ENCODE measurements at places on chromosomes 1 and 21.

DNA sequence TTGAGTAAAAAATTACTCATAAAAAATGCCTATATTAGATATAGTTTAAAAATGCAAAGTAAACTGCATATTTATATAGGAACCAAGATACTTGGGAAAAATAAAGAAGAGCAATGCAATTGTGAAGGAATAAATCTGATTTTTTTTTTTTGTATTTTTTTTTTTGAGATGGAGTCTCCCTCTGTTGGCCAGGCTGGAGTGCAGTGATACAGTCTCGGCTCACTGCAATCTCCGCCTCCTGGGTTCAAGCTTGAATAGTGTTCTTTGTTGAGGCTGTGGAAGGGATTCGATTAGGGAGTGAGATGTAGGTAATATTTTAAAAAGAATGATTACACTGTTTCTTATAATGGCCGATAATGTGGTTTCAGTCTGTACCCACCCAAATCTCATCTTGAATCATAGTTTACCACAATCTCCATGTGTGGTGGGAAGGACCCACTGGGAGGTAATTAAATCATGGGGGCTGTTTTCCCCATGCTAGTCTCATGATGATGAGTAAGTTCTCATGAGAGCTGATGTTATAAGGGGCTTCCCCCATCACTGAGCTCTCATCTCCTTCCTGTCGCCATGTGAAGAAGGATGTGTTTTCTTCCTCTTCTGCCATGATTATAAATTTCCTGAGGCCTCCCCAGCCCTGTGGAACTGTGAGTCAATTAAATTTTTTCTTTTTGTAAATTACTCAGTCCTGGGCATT, 1765.9 kb downstream of the PLA2G4A start:
- no peak for DNase-seq

DNA sequence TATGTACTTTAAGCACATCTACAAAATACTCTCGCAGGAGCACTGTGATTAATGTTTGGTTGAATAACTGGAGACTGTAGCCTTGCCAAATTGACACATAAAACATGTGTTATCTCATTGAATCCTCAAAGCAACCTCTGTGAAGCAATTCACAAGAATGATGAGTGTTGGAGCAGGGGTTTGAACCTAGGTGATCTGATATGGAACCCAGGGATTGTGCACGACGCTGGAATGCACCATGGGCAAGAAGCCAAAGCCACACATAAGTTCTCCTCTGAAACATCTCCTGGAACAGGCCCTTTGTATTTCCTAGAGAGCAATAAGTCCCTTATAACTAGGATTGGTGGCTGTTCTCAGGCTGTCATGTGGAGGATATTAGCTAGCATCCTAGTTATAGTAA, 124.6 kb upstream of the IVNS1ABP start:
- peak; percentile 10 for DNase-seq

GRCh38 chr1:205914730-205915129, 28.5 kb downstream of the SLC26A9 start:
- DNase-seq, result no peak

DNA sequence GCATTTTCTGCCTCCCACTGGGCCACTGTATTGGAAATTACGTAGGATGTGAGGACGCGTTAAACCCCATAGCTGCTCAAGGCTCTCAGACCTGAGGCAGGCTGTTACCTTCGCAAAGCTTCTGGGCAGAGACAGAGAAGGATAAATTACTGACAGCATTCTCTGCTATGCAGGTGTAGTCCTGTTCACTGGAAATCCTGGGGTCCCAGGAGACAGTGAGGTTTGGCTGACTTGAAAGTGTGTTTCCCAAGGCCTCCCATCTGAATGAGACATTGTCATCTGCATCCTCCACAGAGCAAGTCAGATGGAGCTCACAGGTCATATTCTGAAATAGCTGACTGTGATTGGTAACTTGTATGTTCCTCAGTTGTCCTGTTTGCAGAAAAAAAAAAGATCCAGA, 32.0 kb downstream of the SLAMF6 start:
- no peak for DNase-seq

DNA sequence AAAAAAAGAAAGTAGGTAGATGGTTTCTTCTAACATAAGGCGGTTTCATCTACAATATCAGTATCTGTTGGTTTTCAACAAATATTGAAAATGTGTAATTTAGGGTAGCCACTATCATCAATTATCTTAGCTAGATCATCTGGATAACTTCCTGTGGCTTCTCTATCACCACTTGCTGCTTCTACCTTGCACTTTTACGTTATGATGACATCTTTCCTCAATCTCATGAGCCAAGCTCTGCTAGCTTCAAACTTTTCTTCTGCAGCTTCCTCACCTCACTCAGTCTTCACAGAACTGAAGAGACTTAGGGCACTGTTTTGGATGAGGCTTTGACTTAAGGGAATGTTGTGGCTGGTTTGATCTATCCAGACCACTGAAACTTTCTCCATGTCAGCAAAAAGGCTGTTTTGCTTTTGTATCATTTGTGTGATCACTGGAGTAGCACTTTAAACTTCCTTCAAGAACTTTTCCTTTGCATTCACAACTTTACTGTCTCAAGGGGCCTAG, 144.9 kb upstream of the HP1BP3 start:
- no peak for DNase-seq

- DNase-seq, result no peak
These were observed 20.1 kb downstream of the KIAA0040 start for GRCh38 chr1:175172503-175172902.

DNA sequence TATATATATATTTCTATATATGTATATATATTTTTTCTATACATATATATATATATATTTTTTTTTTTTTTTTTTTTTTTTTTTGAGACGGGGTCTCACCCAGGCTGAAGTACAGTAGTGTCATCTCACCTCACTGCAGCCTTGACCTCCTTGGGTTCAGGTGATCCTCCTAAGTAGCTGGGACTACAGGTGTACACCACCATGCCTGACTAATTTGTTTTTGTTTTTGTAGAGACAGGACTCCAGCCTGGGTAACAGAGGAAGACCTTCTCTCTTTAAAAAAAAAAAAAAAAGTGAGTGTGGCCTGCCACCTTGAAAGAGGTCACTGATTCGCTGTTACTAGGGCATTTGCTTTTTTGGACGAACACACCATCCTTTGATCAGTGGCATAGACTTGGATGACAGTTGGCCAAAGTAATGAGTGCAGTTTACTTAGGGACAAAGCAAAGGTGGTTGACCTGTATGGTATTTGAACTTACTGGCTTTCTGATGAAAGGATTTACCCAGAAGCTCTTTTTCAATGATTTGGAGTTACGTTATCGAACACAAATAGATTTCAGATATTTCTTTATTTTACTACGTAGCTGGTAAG, 10.8 kb downstream of the SLC25A33 start:
- DNase-seq, result no peak

- no peak for DNase-seq
These were observed 117.5 kb downstream of the NAV1 start for GRCh38 chr1:201656311-201657032.

- no peak for DNase-seq
These were observed 12.6 kb upstream of the SAMD11 start for GRCh38 chr1:910881-911721.

- no peak for DNase-seq
These were observed 30.6 kb upstream of the TADA1 start for GRCh38 chr1:166906647-166907046.

DNA sequence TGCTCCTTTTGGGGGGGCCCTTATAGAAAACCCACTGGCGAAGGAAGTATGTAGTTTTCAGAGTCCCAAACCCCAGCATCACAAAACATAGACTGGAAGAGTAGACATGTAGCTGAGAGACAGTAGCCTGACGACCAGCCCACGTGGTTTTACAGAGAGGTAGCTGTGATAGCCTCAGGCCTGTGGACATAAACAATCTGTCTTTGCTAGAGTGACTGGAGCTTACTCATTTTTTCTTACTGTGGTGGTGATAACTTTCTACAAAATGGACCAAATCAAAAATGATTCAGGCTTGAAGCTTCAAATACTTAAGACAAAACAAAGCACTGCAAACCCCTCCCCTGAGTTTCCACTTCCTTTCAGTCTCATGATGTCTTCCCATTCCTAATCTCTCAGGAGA, 497.0 kb downstream of the RWDD3 start:
- no peak for DNase-seq

DNA sequence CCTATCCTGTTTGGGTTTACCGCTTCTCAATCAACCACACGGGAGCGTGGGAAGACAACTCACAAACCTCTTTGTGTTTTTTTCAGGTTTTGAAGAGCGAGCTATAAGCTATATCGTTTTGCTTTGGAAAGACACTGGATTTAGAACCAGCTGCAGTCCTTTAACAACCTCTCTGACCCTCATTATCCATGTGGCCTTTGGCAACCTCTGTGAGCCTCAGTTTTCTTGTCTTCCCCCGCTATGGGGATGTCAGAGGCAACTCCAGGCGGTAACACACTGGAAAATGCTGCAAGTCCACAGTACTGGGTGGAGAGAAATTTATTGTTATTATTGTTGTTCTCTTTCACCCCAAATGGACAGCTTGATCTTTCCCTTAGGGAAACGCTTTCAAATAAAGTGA, 100.0 kb downstream of the ETS2 start:
- DNase-seq, result no peak

DNA sequence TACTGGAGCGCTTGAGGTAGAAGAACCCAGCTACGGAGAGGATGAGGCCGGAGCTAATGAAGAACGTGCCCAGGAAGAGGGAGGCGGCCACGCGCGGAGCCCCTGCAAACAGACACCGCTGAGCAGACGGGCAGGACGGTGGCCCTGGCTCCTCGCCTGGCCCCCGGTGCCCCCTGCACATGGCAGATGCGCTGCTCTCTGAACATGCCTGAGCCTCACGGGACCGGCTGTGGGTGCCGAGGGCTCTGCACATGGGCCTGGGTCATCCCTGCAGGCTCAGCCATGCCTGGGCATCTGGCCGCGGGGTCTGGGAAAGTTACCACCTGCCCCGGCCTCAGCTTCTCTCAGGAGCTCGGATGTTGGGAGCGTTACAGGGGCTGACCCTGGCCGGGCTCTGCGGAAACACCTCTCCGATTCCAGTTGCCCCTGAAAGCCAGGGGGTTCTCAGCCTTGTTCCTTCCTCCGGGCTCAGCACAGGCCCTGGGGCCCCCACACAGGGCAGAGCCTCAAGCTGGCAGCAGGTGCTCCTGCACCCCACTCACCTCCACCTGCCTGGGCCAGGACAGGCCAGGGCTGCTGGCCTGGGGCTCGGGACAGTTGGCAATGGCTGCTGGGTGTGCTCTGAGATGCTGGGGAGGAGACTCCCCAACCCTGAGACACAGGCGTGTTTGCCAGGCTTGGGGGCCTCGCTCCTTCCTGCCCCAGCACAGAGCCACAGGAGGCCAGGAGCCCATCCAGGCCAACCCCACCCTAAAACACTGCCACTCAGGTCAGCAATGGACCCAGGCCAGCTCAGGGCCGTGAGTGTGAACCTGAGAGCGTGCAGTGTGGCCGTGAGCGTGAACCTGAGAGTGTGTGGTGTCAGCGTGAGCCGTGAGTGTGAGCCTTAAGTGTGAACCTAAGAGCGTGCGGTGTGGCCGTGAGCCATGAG, 12.1 kb upstream of the RNF223 start:
- no peak for DNase-seq

- DNase-seq, result no peak
These were observed 17.0 kb upstream of the BLACAT1 start for GRCh38 chr1:205472737-205473441.

GRCh38 chr1:25669781-25670567, 53.4 kb downstream of the MAN1C1 start:
- DNase-seq, result no peak

GRCh38 chr1:37602750-37603694, 7.3 kb upstream of the GNL2 start:
- no peak for DNase-seq

GRCh38 chr1:167893798-167894197, 20.1 kb downstream of the ADCY10 start:
- no peak for DNase-seq

- no peak for DNase-seq
These were observed 41.5 kb upstream of the DUSP10 start for GRCh38 chr1:221783437-221783836.
